Activated CD4-positive, alpha-beta T cell treated with anti-CD3 and anti-CD28 coated beads, Interleukin-2, Interleukin-4, amounts not matched to agents 100 ng/mL and 50 ng/mL, durations not matched to agents 16 hours and 8 hours (primary cell): ENCODE measurements at places on chromosomes 16 and 17.

GRCh38 chr16:64416216-64417005 is 705.5 kb downstream of the CDH11 start:
- DNase-seq, result peak; percentile 6

DNA sequence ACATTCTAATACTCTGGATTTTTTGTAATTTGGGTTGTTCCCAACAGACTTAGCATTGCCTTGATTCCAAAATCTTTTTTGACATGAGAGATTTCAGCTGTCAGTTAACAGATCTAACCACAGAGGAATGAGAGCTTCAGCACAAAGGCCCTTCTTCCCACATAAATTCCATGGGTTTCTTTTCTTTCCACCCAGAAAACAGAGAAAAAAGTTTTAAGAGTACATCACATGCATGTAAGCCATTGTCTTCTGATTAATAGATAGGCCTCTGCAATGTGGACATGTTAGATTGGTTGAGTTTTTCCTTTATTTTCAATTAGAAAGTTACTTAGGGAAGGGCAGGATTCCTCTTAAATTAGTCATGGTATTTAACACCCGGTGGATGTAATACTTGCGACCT is 939 bp downstream of the MYH8 start:
- DNase-seq, result no peak

DNA sequence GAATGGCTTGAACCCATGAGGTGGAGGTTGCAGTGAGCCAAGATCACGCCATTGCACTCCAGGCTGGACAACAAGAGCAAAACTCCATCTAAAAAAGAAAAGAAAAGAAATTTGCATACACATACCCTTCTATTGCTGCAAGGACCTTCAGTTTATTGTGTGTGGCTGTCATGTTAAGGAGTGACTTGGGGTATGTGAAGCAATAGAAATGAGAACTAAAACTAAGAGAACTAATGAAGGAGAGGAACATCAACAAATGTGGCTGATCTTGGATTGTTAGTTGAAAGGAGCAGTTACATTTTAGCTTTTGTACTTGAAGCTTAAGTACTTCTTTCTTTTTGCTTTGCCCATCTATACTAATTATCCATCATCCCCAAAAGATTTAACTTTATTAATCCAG is 12.7 kb upstream of the NSRP1 start:
- no peak for DNase-seq

GRCh38 chr16:1019231-1020090 is 37.9 kb downstream of the SOX8 start:
- DNase-seq, result no peak

DNA sequence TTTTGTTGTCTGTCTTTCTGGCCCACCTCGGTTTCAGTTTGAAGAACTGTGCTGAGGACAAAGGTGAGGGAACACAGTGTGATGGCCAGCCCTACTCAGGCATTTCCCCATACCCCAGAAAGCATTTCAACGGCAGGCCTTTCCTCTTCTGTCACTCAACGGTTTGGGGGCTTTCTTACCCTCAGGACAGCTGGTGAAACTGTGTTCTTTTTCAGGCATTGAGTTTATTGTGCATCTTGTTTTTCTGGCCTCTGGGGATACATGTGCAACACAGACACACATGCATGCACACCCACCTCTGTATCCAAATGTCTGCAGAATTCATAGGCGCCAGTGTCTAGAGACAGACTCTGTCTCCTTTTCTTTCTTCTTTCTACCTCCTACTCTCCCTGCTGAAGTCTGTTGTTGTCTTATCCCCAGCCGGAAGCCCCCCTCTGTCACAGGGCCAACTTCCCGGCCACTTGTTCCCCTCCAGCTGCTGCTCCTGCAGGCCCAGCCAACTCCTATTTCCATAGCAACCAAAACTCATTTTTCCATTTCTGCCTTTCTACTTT is 17.0 kb downstream of the CHD9 start:
- DNase-seq, result no peak

DNA sequence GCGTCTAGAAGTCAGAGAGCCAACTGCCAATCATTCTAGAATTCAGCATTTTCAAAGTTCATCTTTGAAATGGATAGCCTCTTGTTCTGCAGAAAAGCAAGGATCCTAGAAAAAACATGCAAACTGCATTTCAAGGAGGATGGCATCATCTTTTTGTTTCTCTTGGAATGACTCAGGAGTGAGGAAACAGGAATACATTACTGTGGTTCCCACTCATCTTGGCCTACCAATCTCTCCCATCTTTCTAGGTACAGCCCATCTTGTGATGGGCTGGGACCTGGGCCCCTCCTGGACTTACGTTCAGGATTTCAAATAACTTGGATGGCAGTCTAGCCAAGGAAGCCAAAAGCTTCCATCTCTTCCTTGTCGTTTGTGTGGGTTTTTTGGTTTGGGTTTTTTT is 363.4 kb downstream of the CDH13 start:
- DNase-seq, result no peak

GRCh38 chr16:57994778-57995177 is 5.7 kb downstream of the ZNF319 start:
- peak; percentile 29 for DNase-seq

- DNase-seq, result no peak
Measured at GRCh38 chr16:73074382-73074781, 26.5 kb upstream of the ZFHX3 start.

GRCh38 chr16:86958423-86958822 is 358.8 kb downstream of the C16orf95 start:
- DNase-seq, result no peak

DNA sequence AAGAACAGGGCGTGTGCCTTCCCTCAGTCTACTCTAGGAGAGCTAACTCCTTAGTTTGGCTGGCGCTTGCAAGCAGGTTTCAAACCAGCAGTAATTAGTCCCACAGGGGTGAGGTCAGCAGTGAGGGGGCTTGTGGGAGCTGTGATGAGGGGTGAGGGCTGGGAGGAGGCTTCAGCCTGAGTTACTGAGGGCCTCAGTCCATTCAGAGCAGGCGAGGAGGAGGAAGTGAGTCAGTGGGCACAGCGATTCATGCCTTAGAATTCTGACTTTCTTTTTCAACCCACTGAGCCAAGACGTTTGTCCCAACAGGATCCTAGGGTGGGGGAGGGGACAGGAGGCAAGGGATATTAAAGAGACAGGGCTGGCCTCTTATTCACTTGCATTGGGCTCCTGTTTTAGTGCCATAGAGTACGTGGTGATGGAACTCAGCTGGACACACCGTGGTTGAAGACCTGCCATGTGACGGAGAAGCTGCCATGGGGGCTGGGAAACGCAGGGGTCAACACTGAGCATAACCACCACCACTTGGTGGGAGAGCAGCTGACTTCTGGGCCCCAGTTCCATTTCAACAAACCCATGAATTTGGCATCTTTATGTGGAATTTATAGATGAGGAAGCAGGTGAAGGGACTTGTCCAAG is 8.3 kb upstream of the ITGA3 start:
- DNase-seq, result peak; percentile 8

DNA sequence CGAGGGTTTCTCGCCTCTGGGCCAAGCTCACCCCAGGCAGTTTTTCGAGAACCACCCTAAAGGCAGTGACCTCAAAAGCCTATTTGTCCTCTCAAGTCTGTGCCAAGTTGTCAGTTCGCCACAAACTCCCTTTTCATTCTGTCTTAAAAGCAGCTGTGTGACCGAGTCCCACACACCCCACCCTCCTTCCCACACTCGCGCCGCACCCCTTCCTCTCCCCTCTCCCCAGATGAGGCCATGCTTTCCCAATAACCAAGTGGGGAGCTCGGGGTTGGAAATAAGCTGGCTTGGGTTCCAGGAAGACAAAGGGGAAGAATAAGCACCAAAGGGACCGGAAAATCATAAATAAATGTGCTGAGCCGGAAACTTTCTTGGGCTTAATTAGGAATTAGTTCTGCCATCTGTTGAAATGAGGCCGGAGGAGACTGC is 36.7 kb downstream of the GRIN2C start:
- no peak for DNase-seq
